ENCODE measurements at places on chromosomes 1 and 21.

GRCh38 chr1:54826226-54826816 is 25.2 kb upstream of the TTC22 start:
- no peak for DNase-seq

DNA sequence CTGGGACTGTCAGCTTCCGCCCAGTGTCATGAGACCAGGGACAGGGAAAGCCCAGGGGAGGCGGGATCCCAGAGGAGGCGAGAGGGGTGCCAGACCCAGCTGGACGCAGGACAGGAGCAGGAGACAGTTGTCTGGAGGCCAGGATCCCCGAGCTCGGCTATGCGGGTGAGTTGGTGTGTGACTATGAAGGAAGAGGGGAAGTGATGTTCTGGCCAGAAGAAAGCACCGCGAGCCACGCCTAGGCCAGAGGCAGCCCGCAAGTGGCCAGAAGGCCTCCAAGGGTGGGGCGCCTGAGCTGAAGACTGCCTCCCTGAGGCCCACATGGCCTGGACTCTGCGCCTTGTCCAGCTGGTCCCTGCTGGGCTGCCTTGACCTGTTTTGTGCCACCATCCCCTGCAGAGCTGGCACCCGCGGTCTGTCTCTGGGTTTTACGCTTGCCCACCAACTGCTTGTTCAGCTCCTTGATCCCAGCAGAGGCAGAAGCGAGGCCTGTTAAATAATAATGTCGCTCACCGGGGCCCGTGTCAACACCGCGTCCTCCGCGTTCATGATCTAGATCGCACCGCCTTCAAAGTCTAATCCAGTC is 85.2 kb upstream of the ACTL8 start:
- no peak for DNase-seq

DNA sequence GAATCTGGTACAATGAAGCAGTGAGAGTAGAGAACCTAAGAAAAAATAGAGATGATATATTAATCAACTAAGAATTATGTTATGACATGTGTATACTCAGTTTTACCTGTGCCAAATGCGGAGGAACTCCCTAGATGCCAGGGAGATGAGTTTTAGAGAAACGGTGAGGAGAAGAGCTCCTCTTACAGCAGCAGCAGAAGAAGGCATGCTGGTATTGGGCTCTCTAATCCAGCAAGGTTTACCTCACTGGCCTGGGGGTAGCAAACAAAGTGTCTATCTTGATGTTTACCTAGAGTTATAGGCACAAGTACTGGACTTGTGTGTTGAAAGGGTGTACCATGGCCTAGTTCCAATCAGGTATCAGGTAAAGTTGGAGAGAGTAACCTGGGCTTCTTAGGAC is 28.9 kb upstream of the DEPDC1 start:
- no peak for DNase-seq

DNA sequence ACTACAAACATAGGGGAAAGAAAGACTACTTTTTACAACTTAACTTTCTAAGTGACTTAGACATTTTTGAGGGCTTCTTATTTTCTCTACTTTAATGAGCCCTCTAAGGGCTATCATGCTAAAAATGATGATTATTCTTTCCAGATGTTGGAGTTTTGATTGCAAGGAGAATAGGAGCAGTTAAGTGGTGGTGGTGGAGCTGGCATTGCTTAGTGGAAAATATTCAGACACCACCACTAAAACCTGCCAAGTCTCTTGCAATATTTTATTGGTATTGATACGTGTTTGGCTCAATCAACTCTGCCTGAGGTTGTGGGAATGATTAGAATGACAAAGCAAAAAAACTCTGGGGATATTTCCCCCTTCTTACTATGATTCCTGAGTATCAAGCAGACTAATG is 82.6 kb upstream of the PTGFR start:
- no peak for DNase-seq

- DNase-seq, result no peak
These were observed 323.3 kb upstream of the DEPDC1 start for GRCh38 chr1:68820151-68820550.

DNA sequence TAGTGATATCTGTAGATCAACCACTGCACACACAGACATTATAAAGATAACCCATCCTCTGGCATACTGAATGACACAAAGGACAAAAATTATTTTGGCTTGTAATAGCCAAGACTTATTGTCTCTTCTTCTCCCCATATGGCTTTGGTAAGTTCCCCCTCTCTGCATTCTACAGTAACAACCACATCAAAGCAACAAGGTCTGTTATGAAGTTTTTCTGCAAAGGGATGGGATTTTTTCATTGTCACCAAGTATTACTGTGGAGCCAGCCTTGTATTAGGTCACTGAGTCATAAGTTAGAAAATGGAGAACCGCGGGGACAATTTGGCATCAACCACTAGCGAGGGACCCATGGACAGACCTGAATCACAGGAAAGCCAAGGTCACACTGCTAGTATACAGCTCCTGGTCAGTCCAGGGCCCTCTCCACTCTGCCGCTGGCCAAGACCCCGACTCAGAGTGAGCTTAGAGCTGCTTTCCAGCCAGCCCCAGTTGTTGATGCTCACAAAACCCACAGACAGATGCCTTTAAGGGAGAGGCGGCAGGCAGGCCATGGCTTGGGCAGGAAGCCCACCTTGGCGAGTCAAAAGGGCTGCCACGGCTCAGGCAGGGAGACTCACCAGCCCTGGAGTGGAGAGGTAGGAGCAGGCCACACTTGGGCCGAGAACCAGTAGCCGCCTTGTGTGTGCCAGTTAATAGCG is 6.0 kb downstream of the PABPC4 start:
- DNase-seq, result no peak

- DNase-seq, result no peak
These were observed 91.6 kb upstream of the COL6A1 start for GRCh38 chr21:45889961-45890360.

DNA sequence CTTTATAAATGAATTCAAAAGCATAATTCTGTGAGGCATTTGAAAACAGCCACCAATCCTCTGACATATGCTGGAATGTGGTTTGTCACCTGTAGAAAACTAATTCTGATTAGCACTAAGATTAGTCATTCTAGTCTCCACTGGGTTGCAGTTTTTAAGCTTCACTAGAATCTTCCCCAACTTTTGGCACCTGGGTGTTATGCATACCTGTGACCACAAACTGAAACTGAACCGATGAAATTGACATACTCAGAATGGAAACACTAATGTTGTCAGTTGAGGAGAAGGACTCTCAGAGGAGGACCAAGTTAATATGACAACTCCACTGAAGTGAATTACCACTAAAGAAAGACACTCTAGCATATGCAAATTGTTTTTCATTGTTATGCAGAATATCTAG is 285.8 kb upstream of the NEGR1 start:
- DNase-seq, result no peak

DNA sequence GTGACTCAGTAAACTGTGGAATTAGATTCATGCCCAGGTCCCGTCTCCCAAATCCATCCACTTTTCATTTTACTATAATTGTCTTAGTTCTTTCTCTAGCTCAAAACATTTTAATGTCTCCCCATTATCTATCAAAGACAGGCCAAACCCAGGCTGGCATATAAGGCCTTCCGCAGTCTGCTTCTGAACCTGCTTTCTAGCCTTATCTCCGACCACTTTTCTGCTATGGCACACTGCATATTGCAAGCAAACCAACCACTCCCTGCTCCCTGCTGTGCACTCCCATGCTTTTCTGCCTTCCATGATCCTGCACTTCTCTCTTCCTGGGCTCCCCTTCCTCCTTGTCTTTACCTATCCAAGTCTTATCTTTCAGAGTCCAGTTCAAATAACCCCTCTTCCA is 17.3 kb upstream of the PIGM start:
- no peak for DNase-seq

DNA sequence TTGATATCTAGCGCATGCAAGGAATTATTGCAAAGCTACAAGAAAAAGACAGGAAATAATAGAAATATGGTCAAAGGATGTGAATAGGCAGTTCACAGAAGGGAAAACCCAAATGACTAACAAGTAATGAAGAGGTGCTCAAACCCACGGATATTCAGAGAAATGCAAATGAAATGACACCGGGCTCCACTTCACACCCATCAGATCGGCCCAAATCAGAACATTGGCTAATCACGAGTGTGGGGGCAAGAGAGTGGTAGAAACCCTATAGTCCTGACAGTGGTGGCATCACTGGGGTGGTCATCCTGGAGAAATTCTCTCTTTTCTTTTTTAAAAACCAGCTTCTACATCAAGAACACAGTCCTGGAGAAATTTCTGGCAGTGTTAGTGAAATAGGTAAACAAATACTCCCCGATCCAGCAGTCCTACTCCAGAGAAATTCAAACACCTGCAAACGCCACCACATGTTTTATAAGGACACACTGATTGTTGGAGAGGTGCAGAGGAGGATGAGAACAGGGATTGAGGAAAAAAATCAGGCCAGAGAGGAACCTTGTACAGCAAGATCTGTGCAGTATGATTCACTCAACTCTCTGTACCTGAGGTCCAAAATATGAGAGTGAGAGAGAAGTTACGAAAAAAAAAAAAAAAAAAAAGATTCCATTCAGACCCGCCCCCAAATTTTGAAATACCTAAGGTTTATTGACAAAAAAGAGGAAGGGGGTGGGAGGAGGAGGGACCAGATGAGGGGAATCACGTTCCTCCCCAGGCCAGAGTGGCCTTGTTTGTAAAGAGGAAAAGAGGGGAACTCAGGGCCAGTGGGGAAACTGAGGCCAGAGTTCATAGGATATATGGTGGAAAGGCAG is 9.2 kb upstream of the TNFRSF1B start:
- DNase-seq, result peak; percentile 52

GRCh38 chr1:10474613-10475507 is at the start of gene PEX14:
Gene PEX14, plus strand, starts transcription at chr1:10474950. Its CDS starts 17 bp downstream, at chr1:10474967.
- peak; percentile 78 for DNase-seq

GRCh38 chr1:212951126-212951946 is 995 bp downstream of the VASH2 start:
- no peak for DNase-seq

DNA sequence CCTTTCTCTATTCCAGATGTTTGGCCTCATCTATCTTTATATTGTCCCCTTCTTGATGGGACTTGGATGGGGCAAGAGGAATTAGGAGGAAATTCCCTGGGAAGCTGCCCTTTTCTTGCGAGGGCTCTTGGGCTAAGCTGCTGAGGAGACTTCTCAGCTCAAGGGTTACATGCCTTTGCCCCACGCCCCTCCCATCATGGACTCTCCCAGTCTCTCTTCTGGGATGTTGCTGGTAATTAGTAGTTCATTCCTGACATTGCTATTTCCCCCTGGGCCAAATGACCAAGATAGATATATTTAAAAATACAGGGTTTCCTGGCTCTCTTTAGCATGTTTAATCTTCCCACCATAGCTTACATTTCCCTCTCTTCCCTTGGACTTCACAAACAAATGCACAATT is 90.6 kb upstream of the RALGPS2 start:
- no peak for DNase-seq

GRCh38 chr1:24286246-24287010 is 32.7 kb upstream of the GRHL3 start:
- DNase-seq, result no peak
